ENCODE measurements at places on chromosomes 12 and 14.

DNA sequence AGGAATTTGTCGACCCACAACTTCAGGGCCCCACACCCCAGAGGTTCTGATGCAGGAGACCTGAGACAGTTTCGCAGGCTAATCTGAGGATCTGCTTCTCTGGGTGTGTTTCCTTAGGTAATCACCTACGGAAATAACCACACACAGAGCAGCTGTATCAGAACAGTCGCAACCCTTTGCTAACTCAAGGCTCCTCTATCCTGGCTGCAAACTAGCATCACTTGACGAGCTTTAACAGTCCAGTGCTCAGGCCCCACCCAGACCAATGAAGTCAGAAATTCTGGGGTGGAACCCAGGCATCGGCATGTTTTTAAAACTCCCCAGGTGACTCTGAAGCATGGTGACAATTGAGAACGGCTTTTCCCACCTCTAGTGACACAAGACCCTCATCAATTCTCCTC is 20.7 kb downstream of the SLC7A7 start:
- DNase-seq, result no peak

DNA sequence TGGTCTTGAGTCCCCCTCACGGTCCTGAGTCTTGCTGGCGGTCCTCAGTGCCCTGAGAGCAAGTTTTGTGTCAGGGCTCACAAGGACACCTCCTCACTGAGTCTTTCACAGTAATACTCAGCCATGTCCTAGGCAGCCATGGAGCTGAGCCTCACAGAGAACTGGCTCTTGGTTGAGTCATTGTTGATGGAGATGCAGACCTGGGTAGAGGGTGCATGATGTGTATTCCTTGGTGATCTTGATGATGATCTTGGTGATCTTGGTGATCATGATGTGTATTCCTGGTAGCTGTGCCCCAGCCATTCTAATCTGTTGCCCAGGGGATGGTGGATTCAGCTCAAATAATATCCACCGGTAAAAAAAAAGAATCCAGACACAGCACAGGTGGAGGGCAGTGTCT is 495.4 kb downstream of the TMEM121 start:
- no peak for DNase-seq

DNA sequence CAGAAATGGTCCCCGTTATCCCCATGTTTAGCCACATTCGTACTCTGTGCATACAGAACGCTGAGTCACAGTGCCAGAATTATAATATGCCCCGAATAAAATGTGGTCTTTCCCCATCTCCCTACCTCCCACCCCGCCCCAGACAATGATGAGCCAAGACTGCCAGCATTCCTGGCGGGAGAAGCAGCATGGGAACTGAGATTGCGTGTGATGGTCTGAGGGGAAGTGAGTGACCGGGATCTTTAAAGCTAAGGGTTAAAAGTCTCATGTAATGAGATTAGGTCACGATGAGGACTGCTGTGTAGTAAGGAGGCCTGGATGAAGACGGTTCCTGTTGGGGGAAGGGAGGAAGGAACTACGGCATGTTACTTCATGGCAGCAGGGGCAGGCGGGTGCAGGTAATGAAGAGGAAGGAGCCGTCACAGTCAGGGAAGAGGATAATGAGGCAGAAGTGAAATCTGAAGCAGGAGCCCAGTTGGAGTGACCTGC is 243.3 kb upstream of the FKBP4 start:
- no peak for DNase-seq

DNA sequence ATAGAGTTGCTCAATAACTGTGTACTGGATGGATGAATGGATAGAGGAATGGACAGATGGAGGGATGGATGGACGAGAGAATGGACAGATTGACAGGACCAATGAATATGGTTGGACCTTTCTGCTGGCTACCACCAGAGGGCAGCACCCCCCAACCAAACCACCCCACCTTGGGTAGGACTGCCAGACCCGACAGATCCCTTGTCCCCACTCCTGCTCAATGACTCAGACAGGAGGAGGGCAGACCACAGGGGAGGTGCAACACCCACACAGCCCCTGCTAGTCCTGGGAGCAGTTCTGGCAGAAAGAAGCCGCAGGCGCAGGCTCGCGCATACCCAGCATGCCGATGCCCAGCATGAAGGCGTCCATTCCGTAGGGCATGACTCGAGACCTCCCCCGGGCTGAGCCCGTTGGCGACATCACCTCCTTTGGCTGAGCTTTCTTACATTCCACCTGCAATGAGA is 12.4 kb downstream of the MSI1 start:
- peak; percentile 95 for DNase-seq

DNA sequence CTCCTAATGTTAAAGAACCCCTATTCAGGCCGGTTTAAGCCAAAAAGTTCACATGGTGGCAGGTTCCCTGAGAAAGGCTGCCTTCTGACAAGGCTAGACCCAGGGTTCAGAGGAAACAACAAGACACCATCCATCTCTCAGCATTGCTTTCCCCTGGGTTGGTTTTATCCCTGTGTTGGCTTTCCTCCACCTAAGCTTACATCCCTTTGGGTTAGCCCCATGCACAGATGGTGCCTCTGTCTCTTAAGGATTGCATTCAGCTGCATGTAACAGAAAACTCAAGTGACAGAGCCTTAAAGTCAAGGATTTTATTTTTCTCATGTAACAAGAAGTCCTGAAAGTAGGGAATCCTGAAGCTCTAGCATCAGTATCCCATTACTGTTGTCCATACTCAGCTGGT is 42.8 kb upstream of the RIN3 start:
- DNase-seq, result no peak

- DNase-seq, result no peak
Measured at GRCh38 chr12:24087294-24087693, 137.8 kb upstream of the SOX5 start.

- DNase-seq, result no peak
Measured at GRCh38 chr12:14638066-14638465, 58.3 kb downstream of the GUCY2C start.

DNA sequence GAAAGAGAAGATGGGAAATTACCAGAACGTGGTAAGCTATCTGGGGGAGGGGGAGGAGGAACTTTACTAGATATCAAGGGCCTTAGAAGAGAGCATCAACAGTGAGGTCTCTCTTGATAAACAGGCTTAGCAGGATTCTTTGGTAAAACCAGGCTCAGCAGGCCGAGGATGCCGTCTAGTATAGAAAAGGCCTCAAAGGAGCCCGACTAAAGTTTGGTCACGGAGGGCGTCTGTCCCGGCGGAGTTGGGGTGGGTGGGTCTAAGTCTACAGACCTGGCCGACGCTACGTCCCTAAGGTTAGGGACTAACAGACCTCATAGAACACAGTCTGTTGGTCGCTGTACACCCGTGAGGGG is 538 bp upstream of the TIGAR start:
- no peak for DNase-seq

- DNase-seq, result no peak
Measured at GRCh38 chr14:55000381-55000780, 26.5 kb downstream of the WDHD1 start.
